ENCODE measurements at places on chromosomes 1 and 21.

GRCh38 chr1:101723415-101723814 lies 273.3 kb downstream of the OLFM3 start:
- no peak for DNase-seq

DNA sequence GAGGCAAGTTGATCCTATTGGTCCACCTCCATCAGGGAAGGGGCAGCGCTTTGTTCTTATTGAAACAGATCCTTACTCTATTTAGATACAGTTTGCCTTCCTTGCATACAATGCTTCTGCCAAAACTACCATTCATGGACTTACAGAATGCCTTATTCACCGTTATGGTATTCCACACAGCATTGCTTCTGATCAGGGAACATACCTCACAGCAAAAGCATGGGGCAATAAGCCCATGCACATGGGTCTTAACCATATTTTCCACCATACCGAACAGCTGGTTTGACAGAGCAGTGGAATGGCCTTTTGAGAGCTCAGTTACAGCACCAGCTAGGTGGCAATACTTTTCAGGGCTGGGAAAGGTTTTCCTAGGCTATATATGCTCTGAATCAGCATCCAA lies 544.8 kb upstream of the ADGRL4 start:
- no peak for DNase-seq

DNA sequence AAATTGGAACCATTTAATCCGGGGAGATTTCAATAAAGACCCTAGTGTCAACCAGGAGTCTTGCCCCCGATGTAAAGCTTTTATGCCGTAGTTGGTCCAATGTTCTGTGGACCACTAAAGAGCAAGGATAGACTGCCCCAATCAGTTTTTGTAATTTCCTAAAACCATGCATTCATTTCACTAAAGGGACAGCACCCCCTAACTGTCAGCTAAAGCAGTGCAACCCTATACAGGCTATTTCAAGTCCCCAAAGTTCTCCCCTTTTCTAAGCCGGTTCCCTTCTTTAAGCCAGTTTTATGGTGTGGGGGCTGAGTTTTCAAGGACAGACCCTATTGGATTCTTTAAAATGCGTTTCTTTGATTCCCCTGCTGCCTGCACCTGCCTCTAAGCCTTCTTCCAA lies 12.7 kb upstream of the PDPN start:
- DNase-seq: no peak

- no peak for DNase-seq
Measured at GRCh38 chr21:46253610-46254124, 25.1 kb upstream of the LSS start.

DNA sequence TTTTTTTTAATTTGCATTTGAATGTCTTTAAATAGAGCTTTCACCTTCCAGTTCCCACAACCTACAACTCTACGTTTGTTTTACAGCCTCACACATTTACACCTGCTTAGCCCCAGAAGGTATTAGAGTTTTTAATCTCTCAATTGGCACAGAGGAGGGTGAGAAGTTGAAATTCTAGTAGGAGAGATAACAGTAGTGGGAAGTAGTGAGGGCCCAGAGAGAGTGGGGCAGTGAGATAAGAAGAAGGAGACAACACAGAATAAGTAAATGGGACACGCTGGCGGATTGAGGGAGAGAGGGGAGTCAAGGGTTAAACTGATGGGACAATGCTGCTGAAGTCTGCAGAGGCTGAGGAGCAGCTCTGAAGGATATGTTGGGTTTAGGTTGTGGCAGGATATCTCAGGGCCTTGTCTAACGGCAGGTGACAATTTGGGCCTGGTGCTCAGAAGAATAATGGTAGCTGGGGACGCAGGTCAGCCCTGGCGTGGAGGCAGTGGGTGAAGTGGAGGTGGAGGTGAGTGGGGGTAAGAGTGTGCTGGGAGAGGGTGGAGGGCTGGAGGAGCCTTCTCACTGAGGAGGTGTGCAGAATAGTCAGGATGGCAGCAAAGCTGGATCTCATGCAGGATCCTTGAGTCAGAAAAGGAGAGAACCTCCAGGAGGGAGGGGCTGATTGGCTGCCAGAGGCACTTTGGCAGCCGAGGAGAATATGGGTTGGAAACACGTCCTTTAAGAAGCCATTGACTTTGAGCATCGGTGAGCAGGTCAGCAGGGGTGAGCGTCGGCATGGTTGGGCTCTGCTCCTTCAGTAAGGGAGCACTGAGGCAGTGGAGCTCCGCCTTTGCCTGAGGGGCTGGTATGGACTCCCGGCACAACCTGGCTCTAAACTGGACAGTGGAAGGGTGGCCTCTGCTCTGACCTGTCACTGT lies 72.9 kb downstream of the SYT6 start:
- no peak for DNase-seq

GRCh38 chr1:15322648-15323350 lies 75.8 kb downstream of the FHAD1 start:
- no peak for DNase-seq

DNA sequence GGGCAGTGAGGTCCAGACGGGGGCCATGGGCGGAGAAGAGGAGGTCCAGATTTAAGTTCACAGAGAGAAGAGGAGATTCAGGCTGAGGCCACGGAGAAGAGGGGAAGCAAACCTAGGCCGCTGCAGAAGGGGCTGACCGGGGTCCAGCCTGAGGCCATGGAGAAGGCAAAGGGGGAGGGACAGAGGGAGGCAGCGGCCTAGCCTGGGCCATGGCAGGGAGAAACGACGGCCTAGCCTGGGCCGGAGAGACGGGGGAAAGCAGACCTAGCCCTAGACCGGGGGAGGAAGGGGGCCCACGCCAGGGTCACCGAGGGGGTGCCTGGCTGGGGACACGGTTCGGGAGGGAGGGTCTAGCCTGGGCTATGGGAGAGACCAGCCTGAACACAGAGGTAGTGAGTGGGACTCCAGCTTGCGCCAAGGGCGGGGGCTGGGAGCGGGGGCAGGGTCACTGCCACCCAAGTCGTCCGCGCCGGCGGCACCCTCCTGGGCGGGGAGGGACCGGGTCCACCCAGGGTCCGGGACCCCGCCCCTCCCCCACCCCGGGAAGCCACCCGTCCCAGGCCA lies 459 bp downstream of the CAPZB start:
- no peak for DNase-seq

DNA sequence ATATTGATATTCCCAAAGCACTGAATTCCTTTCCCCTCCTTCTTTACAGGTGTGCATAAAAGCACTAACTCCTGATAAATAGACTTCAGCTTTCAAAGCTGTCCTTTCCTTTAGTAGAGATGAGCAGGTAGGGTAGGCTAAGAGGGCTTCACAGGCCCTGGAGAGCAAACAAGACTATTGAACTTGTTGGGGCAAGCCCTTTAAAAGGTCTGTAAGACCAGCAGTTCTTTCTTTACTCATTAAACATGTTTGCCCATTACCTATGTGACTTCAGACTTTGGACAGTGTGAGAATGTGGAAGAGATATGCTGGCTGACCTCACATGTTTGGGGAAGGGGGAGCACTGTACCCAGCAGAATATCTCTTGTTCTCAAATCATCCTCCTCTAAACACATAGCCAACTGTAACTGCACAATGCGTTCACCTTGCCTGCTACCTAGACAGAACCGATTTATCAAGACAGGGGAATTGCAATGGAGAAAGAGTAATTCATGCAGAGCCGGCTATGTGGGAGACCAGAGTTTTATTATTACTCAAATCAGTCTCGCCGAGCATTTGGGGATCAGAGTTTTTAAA lies 27.1 kb upstream of the HAO2 start:
- DNase-seq: no peak

DNA sequence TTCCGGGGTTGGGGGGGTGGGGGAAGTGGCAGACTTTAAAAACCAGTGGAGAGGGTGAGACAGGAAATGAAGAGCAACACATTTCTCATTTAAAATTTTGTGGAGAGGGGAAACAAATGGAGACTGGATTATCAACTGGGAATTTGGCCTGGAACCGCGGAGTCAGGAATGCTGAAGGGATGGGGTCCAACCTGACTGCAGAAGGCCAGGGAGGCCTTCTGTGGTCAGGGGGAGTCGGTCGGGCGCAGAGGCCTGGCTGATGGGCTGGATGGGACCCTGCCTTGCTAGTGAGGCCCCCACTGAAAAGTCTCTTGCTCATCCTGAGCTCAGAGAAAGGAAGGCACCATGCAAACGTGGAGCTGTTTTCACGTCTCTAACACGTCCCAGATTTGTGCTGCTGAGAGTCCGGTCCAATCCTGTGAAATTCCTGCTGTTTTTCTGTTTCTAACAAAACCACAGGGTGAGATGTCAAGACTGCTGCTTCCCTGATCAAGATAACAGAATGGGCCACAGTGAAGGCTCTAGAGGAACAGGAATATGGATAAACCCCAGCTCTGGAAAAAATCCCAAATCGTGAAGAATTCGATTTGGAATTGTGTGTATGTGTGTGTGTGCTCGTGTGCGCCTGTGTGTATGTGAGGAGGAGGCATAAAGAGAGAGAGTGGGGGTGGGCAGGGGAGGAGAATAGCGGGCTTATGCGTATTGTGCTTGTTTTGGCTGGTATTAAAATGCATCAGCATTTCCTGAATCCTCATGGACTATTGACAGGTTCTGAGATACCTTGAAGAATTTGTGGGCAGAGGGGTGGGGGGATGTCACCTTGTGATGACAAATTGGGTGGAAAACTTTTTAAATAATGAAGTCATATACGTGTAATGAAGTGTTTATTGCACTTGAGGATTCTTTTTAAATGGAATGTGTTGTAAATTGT lies 117.4 kb downstream of the NGF start:
- DNase-seq: no peak

- no peak for DNase-seq
Measured at GRCh38 chr1:222241410-222241809, 306.5 kb downstream of the HHIPL2 start.

GRCh38 chr21:23471877-23472276 lies 2135.4 kb downstream of the MRPL39 start:
- no peak for DNase-seq

DNA sequence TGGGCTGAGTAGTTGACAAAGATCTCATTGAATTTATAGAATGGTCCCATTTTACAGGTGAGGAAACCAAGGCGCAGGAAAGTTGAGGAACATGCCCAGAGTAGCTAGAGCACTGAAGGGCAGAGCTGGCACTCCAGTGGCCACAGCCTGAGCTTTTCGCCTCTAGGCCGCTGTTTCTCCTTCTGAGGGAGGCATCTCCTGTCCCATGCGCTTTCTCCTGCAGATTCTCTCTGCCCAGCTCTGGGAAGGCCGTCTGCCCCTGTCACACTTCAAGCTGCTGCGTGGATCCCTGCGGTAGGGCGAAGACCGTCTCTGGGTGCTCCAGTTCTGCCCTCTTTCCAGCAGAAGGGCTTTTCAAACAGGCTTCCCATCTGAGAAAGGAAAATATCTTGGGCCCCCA lies 159.9 kb downstream of the ACTL8 start:
- no peak for DNase-seq

DNA sequence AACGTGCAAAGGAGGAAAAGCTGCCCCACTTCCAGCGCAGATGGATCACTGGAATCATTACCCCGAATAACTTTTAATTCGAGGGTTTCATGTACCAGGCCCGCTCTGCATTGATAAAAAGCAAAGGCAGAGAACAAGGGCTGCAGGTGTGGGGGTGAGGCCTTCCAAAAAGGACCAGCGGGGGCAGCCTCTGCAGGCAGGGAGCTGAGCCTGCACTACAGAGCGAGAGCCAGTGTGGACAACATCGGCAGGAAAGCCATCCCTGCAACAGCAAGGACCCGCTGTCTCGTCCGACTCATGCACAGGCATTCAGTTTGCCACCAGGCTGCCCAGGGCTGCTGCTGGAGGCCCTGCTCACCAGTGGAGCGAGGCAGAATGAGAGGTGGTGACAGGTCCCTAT lies 27.1 kb upstream of the AJAP1 start:
- DNase-seq: no peak

GRCh38 chr1:7159116-7159781 lies 374.0 kb downstream of the CAMTA1 start:
- no peak for DNase-seq

DNA sequence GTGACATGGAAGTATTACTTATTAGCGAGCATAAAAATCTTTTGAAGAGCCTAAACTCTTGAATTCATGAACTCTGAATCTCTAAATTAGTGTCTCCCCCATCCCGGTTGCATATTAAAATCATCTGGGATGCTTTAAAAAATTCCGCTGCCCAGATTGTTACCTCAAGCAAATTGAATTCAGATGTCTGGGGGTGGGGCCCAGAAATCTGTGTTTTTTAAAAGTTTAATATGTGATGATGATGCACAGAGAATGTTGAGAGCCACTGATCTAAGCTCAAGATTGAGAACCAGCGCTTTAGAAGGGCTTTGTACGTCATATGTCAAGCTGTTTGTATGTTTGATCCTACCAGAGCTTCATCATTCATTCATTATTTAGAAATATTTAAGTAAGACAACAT lies 446.8 kb downstream of the NUF2 start:
- no peak for DNase-seq

- DNase-seq: no peak
Measured at GRCh38 chr1:207831517-207832327, 79.2 kb downstream of the CD34 start.

- DNase-seq: no peak
Measured at GRCh38 chr1:203089001-203089650, 3.3 kb upstream of the MYOG start.

GRCh38 chr1:173432331-173432730 lies 44.8 kb upstream of the PRDX6 start:
- DNase-seq: no peak

- DNase-seq: no peak
Measured at GRCh38 chr1:221310180-221310579, 430.9 kb downstream of the HLX start.

- DNase-seq: no peak
Measured at GRCh38 chr1:234938135-234938534, 190.5 kb downstream of the TOMM20 start.

DNA sequence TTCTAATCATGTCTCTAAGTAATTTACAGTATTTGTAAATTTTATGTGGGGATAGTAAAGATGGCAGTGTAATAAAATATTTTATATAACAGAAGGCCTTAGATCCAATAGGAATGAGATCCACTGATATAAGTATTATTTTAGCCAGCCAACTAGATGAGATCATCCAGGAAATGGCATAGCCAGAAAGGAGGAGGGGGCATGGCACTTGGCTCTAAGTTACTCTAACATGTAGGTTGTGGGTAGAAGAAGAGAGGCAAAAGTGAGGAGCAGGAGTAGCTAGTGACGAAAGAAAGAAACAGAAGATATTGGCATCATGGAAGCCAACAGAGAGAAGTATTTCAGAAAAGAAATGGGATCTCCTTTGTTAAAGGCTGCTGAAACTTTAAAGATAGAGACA lies 426.1 kb downstream of the PTPRC start:
- no peak for DNase-seq

GRCh38 chr1:22206551-22207125 lies 63.7 kb upstream of the WNT4 start:
- no peak for DNase-seq

DNA sequence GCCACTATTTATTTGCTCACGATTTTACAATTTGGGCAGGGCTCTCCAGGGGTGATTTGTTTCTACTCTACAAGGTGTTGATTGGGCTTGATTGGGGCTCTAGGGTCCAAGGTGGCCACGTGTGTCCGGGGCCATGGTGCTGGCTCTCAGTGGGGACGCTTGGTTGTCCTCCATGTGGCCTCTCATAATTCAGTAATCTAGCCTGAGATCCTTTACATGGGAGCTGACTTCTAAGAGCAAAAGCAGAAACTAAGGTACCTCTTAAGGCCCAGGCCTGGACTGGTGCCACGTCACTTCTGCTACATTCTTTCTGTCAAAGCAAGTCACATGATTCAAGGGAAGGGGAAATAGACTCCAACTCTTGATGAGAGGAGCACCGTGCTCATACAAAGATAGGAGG lies 8.1 kb upstream of the PSRC1 start:
- no peak for DNase-seq

Measured in activated naive CD4-positive, alpha-beta T cell (primary cell).